Endothelial cell of umbilical vein (primary cell): ENCODE measurements at places on chromosomes 1 and 21. TPM values are rescaled to one million over a fixed set of nuclear protein-coding genes. Genes with fewer than 3 reads are reported as not detected.

The LMX1A gene
- total RNA-seq, result not detected in 2 replicates

The OR6N1 gene
- total RNA-seq, result not detected in 2 replicates

The C1orf94 gene
- not detected in 2 replicates for total RNA-seq

The GRIK3 gene
- total RNA-seq, result not detected in 2 replicates

The S100A7A gene
- total RNA-seq, result not detected in 2 replicates

The F3 gene
- total RNA-seq, result 1.9 and 2.3 TPM in 2 replicates

The OR2L8 gene
- total RNA-seq, result not detected in 2 replicates
